ENCODE measurements at places on chromosomes 3 and 15.
A peak's percentile ranks its signal among the peaks of the same experiment; 100 is the strongest.

DNA sequence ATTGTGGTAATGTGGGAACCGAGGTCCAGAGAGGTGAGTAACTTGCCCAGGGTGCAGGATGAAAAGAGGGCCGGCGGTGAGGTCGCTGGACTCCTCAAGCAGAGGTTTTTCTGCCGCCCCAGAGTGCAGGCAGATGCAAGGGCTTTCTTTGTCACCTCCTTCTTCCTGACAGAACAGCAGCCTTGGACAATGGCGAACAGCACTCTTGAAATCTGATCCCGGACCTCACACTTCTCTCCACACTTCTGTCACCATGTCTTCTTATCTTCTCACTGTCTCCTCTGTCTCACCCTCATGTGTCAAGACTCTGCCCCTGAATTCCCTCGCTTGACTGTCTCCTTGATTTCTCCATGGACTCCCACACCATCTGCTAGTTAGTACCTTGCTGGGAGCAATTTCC lies 15.4 kb upstream of the VPS8 start:
- DNase-seq, result no peak

- DNase-seq, result no peak
Observed at GRCh38 chr3:122937745-122938144, 89.8 kb downstream of the SEMA5B start.

DNA sequence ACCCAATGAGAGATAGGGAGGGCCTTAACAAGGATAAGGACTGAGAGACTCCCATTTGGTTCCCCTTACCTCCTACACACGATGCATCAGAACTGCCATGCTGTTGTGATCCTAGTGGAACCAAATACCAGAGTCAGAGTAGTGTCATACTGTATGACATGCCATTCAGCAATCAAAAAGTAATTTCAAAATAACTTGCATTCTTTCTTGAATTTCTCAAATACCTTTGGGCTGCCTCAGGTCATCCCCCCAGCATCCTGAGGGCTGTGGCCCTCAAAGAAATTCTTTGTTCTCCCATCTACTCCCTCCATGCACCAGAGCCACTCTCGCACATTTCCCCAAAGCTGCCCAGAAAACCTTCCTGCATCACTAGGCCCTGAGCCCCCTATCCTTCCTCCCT lies 68.9 kb upstream of the PPP2R3A start:
- no peak for DNase-seq

- no peak for DNase-seq
Observed at GRCh38 chr3:159819676-159820075, 169.0 kb upstream of the IL12A start.

DNA sequence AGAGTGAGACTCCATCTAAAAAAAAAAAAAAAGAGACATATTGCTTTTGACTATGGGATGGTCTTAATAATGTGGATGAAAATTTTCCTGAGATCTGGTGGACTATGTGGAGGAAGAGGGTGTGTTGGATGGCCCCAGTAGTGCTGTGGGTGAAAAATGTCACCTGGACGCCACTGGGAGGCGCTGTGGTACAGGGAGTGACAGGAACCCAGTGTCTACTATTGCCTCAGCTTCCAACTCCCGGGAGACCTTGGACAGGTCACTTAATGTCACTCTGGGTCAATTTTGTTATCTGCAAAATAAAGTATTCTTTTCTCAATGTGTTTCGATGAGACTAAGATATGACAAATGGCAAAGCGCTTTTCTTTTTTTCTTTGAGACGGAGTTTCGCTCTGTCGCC lies 27.7 kb upstream of the DCP1A start:
- DNase-seq, result peak; percentile 62

- no peak for DNase-seq
Observed at GRCh38 chr3:139430493-139430892, 41.0 kb upstream of the COPB2 start.

DNA sequence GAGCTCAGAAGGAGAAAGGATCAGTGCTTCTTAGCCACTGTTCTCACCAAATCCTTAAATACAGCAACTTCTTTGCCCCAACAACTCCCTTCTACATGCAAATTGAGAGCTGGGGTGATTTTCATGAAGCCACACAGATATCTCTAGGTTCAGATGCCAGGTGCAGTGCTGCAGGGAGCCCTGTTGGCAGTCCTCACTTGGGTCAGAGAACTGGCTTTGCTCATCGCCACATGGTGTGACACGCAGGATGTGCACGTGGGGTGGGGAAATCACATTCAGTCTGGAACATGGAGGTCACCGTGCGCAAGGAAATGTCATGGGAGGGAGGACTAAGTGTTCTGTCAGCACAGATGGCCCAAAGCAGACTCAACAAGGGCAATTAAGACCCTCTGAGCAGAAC lies 103.8 kb downstream of the WDR76 start:
- no peak for DNase-seq

DNA sequence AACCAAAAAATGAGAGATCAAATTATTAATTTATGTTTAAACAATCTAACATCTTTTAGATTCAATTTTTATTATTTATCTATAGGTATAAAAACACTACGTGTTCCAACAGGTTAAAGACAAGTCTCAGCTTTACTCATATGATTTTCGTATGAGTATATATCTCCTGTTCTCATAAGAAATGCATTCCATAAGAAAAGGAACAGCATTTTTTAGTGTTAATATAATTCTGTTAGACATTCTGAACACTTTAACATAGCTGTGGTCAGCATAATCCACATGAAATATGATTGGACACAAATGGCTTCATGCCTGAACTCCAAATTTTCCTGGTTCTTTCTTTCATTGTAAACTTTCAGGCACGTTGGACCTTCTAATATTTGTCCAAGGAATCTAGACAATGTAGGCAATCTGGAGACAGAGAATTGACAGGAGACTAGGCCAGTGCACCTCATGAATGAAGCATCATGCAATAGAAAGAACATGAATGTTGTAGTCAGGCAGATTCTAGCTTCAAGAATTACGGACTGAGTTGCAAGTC lies 1122.0 kb upstream of the ALCAM start:
- no peak for DNase-seq

DNA sequence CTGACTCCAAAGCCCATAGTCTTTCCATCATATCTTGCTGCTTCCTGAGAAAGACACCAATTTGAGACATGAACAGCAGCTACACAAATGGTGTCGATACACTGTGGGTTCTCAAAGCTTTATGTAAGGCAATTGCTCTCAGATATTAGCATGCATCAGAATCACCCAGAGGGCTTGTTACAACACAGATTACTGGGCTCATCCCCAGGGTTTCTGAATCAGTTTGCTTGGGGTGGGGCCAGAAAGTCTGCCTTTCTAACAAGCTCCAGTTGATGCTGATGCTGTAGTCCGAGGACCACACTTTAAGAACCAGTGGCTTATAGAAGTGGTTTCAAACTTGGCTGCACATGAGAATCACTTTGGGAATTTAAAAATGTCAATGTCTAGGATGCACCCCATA lies 86.5 kb downstream of the SEMA6D start:
- no peak for DNase-seq

GRCh38 chr3:101377209-101377608 lies 56.8 kb upstream of the IMPG2 start:
- no peak for DNase-seq

DNA sequence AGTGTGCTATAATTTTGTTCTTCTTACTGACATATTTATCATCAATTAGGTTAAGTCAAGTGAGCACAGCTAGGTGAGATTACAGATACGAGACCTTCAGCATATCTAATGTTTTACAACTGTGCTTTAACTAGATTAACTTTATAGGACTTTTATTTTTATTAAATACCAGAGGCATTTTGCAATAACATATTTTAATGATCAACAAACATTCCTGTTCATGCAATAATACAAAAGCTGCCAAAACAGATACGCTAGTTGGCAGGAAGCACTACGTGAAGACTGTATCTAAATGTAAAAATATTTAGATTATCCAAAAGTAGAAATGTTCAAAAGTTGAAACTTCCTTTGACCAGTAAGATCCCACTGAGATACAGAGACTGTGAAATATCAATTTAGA lies 139.1 kb downstream of the CBLB start:
- DNase-seq, result no peak

DNA sequence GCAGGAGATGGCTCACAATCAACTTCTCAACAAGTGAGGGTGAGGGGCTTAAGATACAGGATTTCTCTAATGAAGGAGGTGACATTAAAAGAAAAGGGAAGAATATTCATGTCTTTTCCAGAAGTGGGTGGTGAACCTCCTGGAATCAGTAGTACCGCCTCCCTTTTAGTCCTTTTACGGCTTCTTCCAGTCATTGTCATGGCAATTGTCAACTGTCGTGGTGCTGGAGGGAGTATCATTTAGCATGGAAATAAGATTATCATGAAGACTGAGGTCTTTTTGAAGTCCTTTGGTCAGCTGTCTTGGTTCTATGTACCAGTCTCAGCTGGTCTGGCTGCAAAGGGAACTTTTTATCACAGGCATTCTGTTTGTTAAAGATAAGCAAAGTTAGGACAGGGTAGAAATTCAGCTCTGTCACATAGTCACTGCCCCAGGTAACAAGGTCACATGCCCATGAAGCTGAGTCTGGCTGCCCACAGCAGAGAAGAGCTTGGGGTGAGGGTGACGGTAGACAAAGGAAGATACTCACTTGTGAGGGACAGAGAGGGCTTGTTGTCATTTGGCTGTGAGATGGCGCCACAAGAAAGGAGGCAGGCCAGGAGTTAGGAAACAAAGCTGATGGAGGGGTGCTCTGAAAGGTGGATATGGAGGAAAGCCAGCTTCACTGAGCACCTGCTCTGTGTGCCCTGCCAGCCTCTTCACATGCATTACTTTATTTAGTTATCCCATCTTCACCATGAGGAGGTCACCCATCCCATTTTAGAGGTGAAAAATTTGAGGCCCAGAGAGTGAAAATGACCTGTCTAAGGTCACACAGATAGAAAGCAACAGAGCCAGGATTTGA lies 228.2 kb upstream of the TRIM42 start:
- no peak for DNase-seq

GRCh38 chr3:116161575-116162525 lies 283.4 kb downstream of the LSAMP start:
- no peak for DNase-seq

GRCh38 chr15:64621056-64621455 lies 154.3 kb downstream of the RBPMS2 start:
- no peak for DNase-seq

GRCh38 chr15:90259524-90259923 lies 5.9 kb upstream of the NGRN start:
- DNase-seq, result no peak

All from LoVo (cell line).